ENCODE measurements at places on chromosomes 11 and 22.

DNA sequence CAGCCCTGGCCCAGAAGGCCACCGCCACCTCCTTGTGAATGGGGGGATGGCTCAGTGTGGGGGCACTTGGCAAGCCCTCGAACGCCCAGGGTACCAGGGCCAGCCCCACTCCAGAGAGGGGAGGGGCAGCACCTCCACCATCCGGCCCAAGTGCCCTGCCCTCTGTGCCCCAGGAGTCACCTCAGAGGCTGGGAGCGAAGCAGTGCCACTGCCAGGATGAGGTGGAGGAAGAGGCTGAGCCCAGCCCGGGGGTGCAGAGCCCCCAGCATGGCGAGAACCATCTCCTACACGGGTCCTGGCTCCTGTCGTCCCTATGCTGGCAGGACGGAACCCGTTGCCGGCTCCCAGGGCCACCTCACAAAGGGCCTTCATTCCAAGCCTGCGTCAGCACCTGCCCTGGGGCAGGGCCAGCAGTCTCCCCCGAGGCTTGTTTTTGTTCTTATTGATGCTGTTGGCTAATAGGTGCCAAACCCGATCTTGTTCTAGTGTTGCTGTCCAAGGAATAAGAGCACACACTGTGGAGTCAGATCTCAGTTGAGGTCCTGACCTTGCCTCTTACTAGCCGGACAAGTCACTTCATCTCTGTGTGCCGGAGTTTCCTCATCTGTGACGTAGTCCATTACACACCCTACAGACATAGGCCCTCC lies at the start of gene FREY1:
Gene FREY1 (minus strand): TSS at position 307 of the 647 bp plus-strand sequence. CDS start 26 bp downstream, at position 281.
- DNase-seq = no peak

DNA sequence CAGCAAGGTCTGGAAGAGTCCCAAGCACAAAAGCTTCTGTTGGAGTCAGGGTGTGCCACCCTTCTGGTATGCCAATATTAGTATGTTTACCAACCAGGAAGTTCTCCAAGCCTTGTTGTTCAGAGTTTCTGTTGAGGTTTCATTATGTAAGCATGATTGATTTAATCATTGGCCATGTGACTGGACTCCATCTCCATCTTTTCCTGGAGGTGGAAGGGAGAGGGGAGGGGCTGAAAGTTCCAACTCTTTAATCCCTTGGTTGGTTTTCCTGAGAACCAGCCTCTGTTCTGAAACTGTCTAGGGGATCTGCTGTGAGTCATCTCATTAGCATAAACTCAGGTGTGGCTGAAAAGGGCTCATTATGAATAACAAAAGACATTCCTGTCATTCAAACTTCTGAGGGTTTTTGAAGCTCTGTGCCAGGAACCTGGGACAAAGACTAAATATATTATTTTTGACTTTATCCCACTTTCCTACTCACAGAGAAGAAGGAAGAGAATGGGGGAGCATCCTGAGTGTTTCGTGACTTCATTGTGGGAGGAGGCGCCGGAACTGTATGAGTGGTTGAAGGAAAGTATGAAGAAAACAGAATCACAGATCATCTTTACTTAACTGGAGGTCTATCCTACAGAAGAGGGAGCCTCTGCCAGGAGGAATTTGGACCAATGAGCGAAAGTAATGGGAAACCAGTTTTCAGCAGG lies 138.2 kb downstream of the NECTIN1 start:
- DNase-seq = no peak

GRCh38 chr22:42360348-42360747 lies 71.9 kb downstream of the NFAM1 start:
- DNase-seq = no peak

GRCh38 chr22:25153961-25154666 lies 45.5 kb upstream of the CRYBB3 start:
- no peak for DNase-seq

- no peak for DNase-seq
These were observed 12.4 kb downstream of the C1QTNF6 start for GRCh38 chr22:37175414-37176281.

GRCh38 chr11:123527526-123527925 lies 97.5 kb downstream of the GRAMD1B start:
- no peak for DNase-seq

DNA sequence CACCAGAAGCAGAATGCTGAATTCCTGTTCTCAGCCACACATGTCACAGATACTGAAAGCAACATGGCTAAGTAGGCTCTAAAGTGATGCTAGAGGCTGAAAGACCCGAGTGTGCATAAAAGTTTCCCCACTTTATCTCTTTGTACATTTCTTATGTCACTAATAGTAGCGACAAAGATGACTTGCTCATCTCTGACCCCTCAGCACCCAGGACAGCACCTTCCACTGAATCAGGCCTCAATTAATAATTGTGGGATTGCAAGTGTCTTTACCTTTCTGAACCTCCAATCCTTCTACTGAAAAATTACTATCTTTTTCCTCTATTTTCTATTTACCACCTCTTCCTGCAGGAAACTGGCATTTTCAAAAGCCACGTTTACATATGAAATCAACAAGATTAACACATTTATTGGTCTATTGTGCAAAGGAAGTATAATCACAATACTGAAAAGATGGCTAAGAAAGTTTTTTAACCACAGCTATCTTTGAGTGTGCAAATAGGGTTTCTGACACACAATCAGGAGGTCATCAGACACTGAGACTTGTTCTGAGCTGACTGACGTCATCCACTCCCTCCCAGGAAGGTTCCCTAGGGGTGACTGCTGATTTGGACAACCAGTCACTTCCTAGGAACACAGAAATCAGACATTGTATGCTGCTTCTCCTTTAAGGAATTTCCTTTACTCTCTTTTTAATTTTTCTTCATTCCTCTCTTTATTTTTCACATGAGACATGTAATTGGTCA lies 213.9 kb upstream of the ISX start:
- DNase-seq = no peak

Measured in NB4 (cell line).